ENCODE measurements at places on chromosomes 2 and 18.

DNA sequence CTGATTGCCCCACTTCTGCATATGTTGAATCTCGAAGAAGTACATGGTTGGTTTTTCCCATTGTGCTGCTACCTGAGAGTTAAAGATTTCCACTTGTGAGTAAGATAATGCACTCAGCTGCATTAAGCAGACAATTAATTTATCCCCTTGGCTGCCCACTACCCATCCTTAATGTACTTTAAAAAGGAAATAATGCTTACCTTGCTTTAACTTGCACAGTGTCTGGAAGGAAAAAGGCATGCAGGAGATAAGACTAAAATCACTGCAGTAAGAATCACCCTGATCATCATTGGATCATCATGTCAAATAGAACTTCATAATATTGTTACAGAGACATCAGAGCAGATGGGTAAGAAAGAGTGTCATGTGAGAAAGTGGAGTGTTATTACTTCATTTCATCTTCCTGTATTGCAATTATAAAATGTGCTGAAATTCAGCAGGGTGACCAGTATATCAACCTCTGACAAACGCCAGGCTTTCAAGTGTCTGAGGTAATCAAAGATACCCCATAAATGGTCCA lies 207.3 kb upstream of the PIK3C3 start:
- no peak for DNase-seq

GRCh38 chr2:129812654-129813053 lies 166.8 kb upstream of the RAB6C start:
- DNase-seq = no peak

DNA sequence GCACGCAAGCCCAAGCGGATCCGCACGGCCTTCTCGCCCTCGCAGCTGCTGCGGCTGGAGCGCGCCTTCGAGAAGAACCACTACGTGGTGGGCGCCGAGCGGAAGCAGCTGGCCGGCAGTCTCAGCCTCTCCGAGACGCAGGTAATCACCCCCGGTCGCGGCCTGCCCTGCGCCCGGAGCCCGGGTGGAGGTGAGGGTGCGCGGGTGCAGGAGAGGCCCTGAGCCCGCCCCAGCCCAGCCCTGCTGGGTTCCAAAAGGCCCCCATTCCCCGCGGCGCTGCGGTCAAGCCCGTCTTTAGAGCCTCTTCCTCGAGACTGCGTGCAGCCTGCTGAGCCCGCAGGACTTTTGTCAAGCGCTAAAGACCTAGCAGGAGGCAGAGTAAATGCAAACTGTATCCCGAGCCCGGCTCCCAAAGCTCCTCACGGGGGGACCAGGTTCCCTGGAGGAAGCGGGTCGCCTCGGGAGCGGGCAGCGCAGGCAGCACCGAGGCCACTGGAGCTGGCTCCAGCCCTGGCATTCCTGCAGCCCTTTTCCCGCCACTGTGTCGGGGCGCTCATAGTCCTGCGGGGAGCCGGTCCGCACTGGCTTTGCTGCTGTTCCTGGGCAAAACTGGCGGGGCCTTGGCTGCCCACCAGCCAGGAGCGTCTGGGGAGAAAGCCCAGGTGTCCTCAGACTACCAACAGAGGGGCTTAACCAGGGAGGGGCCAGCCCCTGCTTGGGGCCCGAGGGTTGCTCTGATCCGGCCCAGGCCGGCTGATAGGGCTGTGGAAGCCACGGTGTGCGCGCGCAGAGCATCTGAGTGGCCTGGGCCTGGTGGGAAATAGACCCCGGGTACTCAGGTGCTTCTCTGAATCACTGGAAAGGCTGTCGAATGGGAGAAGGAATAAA lies 7.3 kb downstream of the EMX1 start:
- peak; percentile 30 for DNase-seq

- no peak for DNase-seq
These were observed 441.7 kb upstream of the SOX11 start for GRCh38 chr2:5250482-5250881.

GRCh38 chr2:29394981-29395350 lies 279.8 kb downstream of the CLIP4 start:
- DNase-seq = no peak

DNA sequence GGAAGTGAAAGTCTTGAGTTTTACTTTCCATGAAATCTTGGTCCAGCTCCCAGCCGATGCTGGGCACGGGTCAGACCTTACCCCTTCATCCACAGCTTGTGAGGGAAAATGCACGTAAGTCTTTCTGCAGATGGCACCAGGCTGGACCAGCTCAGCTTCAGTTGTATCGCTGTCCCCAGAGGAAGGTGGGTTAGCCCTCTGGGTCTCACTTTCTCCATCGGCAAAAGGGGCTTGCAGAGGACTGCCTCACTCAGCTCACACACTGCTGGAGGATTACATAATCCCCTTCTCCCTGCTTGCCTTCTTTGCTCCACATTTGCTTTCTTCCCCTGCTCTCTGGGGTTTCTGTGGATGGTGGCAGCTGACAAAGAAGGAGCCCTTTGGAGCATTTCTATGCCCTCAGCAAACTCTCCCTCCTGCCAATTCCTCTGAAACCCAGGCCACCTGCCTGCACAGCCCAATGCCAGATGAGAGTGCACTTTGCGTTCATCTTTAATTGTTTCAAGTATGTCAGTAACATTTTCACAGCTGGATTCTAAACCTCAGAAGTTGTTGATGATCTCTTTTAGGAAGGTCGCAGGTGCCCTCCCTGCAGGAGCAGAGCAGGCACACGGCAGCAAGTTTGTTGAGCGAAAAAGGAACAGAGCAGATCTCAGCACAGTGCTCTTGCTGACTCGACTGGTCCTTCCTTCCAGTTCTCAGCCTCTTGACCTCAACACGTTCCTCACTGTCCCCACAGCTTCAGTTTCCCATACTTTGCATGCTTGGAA lies 155.6 kb upstream of the GLI2 start:
- no peak for DNase-seq

DNA sequence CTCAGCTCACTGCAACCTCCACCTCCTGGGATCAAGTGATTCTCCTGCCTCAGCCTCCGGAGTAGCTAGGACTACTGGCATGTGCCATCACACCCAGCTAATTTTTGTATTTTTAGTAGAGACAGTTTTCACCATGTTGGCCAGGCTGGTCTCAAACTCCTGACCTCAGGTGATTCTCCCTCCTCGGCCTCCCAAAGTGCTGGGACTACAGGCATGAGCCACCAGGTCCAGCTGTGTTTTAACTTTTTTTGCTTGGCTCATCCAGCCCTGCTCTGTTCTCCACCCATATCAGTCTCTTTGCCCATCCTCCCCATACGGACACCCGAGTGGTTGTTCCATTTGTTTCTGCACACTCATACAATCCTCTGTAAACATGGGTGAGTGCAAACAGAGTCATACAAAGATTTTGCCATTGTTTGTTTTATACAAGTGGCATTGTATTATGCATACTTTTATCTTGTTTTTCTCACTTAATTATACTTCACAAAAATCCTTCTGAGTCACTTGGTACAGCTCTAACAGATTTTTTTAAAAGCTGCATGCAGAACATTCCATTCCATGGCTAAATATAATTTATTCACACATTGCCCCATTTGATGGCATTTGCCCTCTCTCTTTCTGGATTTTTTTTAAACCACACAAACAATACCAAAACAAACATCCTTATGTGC lies 5.3 kb downstream of the APOB start:
- no peak for DNase-seq

DNA sequence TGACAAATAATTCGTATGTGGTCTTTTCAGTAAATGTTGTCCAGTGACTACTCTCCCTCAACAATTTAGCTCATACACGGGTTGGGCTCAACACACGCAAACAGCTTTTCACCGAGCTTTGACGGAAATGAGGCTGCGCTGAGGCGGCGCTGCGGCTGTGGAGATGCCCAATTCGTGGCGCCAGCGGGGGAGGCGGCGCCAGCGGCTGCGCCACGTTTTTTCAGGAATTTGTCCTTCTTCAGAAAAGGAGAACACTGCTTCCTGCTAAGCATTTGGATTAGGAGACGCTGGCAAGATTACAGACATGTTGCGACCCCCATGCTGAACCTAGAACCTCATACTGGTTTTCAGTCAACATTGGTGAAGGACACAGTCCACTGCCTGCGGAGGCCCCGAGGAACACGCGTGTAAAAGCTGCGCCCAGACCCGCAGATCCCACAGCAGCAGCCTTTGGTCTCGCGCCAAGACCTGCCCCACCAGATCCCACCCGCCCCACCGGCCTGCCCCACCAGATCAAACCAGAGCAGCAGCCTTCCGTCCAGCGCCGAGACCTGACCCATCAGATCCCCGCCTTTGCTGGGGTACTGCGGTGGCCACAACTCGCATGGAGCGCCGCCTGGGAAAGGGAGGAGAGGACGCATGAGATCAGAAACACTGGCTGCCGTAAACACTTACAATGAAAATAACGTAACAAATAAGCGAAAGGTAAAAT lies 173.8 kb downstream of the TMEM18 start:
- DNase-seq = no peak

DNA sequence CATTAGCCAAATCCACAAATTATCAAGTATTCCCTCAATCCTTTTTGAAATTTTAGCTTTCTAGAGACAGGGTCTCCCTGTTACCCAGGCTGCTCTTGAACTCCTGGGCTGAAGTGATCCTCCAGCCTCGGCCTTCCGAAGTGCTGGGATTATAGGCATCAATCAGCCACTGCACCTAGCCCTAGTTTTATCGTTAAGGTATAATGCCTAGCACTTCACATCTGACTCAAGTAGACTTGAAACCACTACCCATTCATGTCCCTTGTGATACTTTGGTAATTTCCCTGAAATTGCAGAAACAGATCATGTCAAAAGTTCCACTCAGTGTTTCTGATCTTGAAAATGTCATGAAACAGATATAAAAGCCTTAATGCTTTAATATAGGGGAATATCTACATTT lies 26.3 kb downstream of the MEX3C start:
- DNase-seq = no peak

- no peak for DNase-seq
These were observed 37.4 kb downstream of the SCTR start for GRCh38 chr2:119486886-119487285.

DNA sequence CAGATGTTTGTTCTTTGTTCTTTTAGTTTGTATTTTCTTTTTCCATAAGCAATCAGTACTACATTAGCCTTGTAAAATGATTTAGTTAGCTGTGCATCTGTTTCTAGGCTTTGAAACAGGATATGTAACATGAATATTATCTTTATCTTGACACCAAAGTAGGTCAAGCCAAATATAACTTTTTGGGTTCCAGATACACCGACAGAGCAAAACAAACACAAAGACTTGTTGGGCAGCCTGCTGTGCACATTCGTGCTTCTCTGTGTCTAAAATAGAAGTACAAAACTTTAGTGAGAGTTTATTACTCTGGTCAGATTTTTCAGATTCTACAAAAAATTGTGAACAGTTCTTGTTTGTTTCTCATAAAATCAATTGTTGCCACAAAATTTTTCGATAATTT lies 1059.3 kb upstream of the GYPC start:
- DNase-seq = no peak

- DNase-seq = no peak
These were observed 228.1 kb downstream of the CTNNA2 start for GRCh38 chr2:79740879-79741443.

DNA sequence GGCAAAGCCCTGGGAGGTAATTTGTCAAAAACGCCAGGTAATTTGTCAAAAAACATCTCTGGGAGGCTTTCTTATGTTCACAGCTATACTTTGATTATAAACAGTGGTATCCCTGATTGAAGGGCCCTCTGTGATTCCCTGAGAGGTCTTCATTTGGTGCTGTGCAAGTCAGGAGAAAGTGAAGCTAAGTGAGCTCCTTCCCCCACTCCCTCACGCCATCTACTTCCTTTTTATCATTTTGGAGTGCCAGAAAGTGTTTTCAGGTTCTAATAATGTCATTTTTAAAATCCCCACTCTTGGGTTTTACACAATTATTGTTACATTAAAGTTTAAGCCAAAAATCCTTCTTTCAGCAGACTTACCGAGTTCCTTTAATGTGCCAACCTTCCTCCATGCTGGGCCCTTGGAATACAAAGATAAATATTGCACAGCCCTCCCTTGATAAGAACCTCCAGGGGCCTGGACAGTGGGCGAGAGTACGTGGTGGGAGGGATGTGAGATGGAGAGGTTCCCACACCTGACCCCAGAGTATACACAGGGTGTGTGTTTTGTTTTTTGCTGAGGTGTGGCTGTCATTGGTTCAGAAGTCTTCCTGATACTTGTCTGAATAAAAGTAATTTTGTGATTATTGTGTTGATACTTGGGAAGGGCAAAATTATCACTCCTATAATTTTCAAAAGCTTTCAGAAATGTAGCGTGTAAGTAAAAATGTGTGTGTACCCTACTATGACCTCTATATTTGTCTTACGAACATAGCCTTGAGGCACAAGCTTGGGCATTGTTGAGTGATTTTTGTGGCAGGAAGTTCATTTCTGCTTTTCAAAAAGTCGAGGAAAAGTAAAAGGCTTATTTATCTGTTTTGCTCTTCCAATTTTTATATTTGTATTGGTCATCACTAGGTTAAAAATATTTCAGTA lies 8.2 kb downstream of the MAPRE2 start:
- no peak for DNase-seq

DNA sequence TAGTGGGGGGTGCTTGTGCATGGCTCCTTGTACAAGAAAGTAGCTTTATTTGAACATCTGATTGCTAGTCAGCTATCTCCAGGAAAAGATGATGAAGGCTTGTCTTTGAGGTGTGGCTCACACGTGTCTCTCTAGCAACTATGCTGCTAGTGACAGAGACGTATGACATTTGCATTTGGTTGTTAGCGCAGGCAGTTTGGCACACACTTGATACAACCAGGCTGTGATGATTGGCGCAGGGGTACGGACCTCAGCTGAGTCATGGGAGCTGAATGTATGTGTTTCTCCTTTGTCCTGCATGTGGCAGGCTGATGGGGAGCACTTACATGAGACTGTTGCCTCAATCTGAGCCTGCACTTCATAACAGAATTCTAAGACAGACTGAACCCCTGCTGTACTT lies 29.6 kb downstream of the PTCD3 start:
- DNase-seq = no peak

DNA sequence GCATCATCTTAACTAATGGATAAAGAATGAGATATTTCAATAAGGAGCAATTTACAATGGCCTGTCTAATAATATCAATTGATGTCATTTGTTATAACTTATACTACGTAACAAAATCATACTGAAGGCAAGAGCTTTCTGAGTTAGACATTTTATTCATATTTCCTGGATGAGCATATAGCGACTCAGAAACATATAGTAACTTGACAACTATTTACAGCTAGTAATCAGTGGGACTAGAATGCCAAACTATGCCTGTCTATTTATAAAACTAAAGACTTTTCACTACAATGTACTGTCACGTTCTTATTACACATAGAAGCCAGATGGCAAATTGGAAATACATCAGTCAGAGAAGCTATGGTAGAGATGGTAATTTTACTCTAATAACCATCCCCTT lies 766.2 kb upstream of the TMEFF2 start:
- no peak for DNase-seq

Measured in D721Med (cell line).